Nucleus accumbens (tissue), 56 donors: ENCODE measurements at places on chromosomes 1 and 21.

- no peak for DNase-seq
Measured at GRCh38 chr1:25022361-25023189, 92.5 kb upstream of the RUNX3 start.

DNA sequence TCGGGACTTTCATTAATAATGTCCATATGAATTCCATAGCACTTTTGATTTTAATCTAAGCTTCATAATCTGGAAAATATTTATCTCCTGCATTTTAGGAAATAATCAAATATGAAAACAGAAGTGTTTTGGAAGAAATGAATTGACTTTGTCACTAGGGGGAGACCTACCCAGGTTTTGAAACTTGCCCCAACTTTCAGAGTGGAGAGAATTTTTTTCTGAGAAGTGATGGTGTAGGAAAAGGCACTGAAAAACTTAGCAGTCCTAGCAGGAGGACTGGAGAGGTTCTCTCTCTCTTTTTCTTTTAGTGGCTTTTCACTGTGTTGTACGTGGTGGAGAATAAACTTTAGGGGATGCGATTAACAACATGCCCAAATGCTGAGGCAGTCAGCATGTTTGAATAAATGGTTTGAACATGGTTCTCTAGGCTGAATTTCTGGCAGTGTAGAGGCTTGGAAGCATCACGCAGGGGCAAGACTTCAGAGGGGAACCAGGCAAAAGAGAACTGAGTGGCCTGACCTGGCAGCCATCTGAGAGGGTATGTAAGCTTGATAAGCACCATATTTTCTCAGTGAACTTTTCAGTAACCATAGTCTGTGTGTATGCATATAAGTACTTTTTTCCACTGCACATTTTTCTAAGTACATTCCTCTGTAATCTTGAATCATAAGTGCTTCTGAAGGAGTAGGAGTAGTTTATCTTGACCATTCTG is 68.3 kb upstream of the NEK7 start:
- DNase-seq: no peak

DNA sequence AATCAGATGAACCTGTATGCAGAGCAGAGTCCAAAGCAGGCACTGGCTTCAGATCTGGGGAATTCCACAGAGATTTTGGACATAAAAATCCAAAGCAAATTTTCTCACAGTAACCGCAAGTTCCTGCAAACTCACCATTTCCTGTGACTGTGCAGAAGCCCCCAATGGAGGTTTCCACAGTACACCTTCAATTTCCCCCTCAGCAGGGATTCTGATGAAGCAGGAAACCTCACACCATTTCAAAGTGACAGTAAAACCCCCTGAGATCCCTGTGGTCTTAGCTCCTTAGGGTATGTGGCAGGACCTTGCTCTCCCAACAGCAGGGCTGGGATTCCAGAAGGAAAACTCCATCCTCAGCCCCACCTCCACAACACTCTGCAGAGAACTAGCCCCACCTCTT is 6.0 kb upstream of the TGFBR3 start:
- no peak for DNase-seq

GRCh38 chr1:22112554-22112953 is 30.3 kb downstream of the WNT4 start:
- DNase-seq: no peak

- DNase-seq: peak; percentile 19
Measured at GRCh38 chr1:25933479-25934365, 27.5 kb upstream of the STMN1 start.

- no peak for DNase-seq
Measured at GRCh38 chr1:61506236-61506635, 218.7 kb downstream of the TM2D1 start.

DNA sequence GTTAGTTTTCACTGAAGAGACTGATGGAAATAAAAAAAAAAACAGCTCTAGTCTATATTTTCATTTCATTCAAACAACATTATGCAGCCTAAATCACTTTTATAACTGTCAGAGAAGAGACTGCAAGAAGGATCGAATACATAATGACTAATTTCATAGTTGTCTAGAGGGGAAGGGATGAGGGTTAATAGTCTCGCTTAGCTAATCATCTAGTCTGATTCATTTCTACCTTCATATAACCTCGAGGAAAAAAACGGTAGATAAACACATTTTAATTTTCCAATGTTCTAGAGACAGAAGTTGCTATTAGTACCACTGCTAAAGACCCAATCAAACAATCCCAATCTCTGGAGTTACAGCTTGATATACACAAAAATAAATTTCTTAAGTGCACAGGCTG is 3.5 kb downstream of the FUBP1 start:
- DNase-seq: no peak

- DNase-seq: no peak
Measured at GRCh38 chr1:245715291-245715701, 560.5 kb downstream of the KIF26B start.

GRCh38 chr21:30710499-30710898 is 8.1 kb downstream of the KRTAP21-3 start:
- DNase-seq: no peak

GRCh38 chr1:246629030-246629429 is 62.8 kb downstream of the CNST start:
- DNase-seq: no peak

- DNase-seq: no peak
Measured at GRCh38 chr1:161720422-161720821, 922 bp upstream of the FCRLB start.

DNA sequence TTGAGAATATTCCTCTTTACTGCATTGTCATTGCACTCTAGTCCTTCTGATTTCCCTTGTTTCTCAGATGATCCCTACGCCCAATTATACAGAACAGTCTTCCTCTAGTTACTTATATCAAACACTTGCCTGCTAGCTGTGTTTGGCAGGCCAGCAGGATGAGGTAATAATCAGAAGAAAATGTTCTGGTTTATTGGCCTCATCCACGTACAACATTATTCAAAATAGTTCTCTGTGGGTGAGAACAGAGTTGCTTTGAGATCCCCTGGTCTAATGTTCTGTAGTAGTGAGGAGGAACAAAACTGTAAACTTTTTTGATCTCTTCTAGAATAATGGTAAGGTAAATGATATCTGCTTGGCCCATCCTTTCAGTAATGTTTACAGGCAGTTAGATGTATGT is 22.3 kb upstream of the C1orf105 start:
- DNase-seq: no peak

GRCh38 chr1:223198628-223198965 is 55.5 kb upstream of the TLR5 start:
- DNase-seq: no peak

DNA sequence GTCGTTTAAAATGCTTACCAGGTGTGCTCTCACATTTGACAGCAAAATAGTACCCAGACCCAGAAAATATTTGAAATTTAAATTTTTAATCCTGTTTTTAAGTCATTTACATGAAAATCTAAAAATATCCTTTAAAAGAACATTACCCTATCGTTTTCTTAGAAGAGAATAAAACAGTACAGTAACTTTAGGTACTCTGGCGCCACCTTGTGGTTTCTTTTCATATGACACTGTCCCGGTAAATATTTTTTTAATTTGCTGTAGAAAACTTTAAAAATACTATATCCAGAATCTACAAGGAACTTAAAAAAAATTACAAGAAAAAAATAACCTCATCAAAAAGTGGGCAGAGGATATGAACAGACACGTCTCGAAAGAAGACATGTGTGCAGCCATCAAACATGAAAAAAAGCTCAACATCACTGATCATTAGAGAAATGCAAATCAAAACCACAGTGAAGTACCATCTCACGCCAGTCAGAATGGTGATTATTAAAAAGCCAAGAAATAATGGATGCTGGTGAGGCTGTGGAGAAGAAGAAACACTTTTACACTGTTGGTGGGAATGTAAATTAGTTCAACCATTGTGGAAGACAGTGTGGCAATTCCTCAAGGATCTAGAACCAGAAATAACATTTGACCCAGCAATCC is 129.2 kb downstream of the RGS21 start:
- no peak for DNase-seq

DNA sequence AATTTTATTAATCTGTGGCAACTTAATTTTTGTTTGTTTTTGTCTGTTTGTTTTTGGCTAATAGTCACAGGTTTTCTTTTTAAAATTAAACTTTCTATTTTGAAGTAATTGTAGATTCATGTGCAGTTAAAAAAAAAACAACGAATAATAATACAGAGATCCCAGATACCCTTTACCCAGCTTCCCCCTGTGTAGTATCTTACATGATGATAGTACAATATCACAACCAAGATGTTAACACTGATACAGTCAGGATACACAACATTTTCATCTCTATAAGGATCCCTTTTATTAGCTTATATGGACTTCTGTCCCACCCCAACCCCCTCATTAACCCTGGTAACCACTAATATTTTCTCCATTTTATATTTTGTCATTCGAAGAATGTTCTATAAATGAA is 5.9 kb downstream of the VPS45 start:
- no peak for DNase-seq

DNA sequence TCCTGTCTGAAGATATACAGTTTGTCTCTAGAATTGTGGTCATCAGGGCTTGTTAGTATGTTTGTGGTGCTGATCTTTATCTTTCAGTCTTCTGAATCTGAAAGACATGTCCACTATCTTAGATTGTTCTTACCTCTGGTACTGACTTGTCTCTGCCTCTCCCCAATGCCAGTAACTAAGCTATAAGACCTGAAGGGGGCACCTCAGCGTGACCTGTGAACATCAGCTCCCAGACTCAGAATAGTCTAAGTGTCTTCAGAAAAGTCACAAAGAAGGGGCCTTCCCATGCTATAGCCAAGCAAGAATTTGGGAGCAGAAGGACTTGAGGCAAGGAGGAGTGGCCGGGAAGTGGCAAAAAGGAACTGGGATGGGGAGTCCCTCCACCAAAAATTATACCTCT is 178.1 kb downstream of the NTNG1 start:
- DNase-seq: no peak

GRCh38 chr1:48214820-48215219 is 7.7 kb upstream of the SLC5A9 start:
- DNase-seq: peak; percentile 22

GRCh38 chr1:175714350-175714749 is 29.0 kb downstream of the TNR start:
- DNase-seq: no peak

GRCh38 chr1:231887866-231888265 is 261.3 kb downstream of the DISC1 start:
- no peak for DNase-seq

- DNase-seq: no peak
Measured at GRCh38 chr1:201911826-201912571, 23.3 kb downstream of the SHISA4 start.

DNA sequence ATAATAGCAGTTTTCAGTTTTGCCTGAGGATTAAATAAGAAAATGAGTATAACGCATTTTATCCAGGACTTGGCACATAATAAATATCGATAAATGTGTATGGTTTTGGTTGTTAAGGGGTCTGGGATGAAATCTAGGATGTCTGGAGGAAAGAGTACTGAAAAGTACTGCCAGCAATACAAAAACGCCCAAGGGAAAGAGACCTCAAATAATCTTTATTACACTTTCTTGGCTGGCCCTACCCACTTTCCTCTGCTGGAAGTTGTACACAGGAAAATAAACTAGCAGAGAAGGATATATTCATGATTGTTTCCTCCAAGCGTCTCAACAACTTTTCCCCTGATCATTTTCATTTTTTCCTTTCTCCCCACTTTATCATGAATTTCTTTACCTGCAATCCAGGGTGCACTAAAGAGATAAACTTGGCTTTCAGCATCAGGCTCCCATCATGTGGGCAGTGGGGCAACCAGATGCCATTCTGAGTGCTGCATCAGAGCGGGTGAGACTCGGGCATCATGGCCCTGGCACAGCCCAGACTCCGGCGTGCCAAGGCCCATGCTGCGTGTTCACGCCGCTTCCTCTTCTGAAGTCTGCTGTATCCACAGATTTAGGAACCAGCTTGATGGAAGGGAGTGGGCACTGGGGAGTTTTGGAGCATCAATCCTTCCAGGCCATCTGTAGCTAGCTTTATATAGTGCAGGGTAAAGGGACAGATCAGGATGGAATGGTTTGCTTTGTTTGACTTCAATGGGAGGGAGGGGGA is 35.8 kb upstream of the PLXNA2 start:
- no peak for DNase-seq

DNA sequence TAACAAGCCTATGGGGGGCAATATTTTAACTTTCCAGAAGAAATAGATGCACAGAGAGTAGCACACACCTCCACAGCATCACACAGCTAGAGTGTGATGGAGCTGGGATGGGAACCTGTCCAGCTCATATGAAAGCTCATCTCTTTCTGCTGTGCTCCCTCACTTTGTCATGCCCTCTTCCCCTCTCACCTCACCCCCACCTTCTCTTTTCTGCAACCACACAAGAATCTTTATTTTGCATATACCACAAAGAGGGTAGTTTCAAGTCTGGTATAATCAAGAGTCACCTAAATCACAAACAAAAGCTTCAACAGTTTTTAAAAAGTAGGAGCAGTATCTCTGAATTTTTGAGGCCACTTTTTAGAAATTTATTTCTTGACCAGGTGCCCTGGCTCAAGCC is 22.6 kb downstream of the FOXD2 start:
- no peak for DNase-seq

- DNase-seq: no peak
Measured at GRCh38 chr1:36816348-36816747, 218.0 kb downstream of the GRIK3 start.

DNA sequence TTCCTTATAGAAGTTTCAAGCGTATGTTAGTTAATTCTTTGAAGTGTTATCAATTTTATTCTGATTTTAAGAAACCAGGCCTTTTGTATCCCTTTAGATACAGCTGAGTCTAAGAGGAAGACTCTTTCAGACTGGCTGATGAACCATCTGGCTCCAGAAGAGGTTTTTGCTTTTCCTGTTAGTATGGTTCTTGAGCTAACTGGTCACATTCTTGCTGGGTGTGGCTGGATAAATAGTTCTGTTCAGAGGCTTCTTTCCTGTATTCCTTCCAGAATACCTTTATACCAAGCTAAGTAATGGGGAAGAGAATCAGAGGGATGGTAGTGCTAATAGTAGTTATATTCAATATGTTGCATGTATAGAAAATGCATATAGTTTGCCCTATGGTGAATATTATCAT is 12.4 kb downstream of the HS2ST1 start:
- no peak for DNase-seq

DNA sequence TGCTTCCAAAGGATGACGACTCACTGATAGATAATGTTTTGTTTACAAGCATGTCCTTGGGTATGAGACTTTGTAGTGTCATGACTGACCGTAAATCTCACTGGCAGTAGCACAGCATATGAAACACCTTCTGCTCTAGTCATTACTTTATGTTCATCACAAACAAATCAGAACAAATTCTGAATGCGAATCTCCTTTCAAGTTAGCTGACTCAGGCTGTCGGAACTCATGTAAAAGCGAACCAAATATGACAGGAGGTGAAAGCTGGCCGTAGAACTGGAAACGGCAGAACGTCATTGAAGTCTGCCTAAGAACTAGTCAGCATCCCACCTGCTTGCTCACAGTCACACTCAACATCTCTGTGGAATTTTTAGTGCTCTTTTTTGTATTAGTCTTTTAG is 143.9 kb downstream of the RGS7 start:
- DNase-seq: no peak

DNA sequence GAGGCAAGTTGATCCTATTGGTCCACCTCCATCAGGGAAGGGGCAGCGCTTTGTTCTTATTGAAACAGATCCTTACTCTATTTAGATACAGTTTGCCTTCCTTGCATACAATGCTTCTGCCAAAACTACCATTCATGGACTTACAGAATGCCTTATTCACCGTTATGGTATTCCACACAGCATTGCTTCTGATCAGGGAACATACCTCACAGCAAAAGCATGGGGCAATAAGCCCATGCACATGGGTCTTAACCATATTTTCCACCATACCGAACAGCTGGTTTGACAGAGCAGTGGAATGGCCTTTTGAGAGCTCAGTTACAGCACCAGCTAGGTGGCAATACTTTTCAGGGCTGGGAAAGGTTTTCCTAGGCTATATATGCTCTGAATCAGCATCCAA is 544.8 kb upstream of the ADGRL4 start:
- DNase-seq: no peak
